Right renal pelvis (tissue), 4 donors: ENCODE measurements at places on chromosomes 3 and 15. TPM values are rescaled to one million over a fixed set of nuclear protein-coding genes. Genes with fewer than 3 reads are reported as not detected.

- no peak for DNase-seq
Measured at GRCh38 chr3:39323494-39323893, 6.0 kb upstream of the CCR8 start.

- DNase-seq = no peak
Measured at GRCh38 chr3:71006810-71007785, 576.4 kb downstream of the FOXP1 start.

The SLC9C1 gene
- polyA plus RNA-seq = 0.58 TPM

The SLC22A13 gene
- polyA plus RNA-seq = 1.9 TPM

- DNase-seq = no peak
Measured at GRCh38 chr3:40864915-40865314, 334.4 kb upstream of the CTNNB1 start.

The ALCAM gene
- 125 TPM for polyA plus RNA-seq

The MCF2L2 gene
- polyA plus RNA-seq = 0.40 TPM

GRCh38 chr15:90040618-90041017 lies 39.5 kb downstream of the ZNF710 start:
- DNase-seq = no peak

The SIDT1 gene
- 3.2 TPM for polyA plus RNA-seq

DNA sequence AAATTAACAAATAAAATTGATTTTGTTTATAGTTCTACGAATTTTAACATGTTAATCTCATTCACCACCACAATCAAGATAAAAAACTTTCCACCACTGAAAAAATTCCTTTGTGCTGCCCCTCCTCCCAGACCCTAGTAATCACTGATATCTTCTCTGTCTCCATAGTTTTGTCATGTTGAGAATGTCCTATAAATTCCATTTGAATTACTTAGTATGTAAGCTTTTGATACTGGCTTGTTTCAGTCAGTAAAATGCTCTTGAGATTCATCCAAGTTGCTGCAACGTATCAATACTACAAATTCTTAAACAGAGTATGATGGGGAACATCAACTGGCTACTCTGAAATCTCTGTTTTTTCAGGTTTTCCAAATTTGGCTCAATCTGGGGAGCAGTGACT lies 129.6 kb downstream of the CTNNB1 start:
- no peak for DNase-seq

The REC114 gene
- not detected for polyA plus RNA-seq

- no peak for DNase-seq
Measured at GRCh38 chr3:36461597-36461996, 81.3 kb downstream of the STAC start.

GRCh38 chr3:6644070-6644929 lies 216.6 kb upstream of the GRM7 start:
- DNase-seq = no peak

GRCh38 chr15:42364529-42364928 lies 5.2 kb downstream of the CAPN3 start:
- DNase-seq = no peak

The CCDC50 gene
- 68.8 TPM for polyA plus RNA-seq

- DNase-seq = no peak
Measured at GRCh38 chr3:138079901-138080300, 35.5 kb downstream of the DZIP1L start.

DNA sequence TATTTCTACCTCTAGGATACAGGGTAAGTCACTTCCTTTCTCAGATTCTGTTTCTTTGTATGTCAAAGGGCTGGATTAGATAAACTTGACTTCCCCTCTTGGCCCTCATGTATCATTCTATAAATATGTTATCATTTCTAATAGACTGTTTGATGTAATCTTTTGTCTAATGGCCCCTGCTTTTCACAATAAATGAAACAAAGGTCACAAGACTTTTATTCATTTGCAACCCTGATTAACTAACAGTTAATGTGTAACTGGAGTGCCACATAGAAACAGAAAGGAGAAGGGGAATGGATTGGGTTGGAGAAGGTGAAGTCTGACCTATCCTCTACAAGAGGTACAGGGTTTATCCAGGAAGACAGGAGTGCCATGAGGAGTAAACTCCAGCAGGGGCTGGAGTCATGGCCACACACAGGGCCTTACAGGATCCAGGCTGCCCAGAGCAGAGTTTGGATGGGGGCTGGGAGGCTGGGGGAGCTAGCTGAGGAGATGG lies 8.0 kb upstream of the B3GNT5 start:
- no peak for DNase-seq

DNA sequence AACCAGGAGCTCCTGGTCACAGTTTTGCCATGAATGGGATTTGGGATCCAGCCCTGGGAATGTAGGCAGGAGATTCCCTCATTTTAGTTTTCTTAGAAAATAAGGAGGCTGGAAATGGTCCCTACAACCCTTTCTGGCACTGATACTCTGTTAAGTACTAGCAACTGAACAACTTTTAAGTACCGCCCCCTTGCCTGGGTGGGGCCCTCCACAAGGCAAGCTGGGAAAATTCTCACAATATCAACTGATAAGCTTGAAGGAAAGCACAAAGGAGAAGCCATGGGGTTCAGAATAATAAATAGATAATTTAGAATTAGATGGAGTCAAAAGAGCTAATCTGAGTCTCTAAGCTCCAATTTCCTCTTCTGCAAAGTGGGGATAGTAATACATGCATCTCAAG lies 4.2 kb upstream of the DGKG start:
- no peak for DNase-seq

GRCh38 chr3:76930712-76931111 lies 109.2 kb upstream of the ROBO2 start:
- no peak for DNase-seq

The GHRL gene
- 4.3 TPM for polyA plus RNA-seq

The SPATA16 gene
- not detected for polyA plus RNA-seq

The PLSCR4 gene
- polyA plus RNA-seq = 18.1 TPM

GRCh38 chr3:78571486-78571885 lies 1196.3 kb downstream of the ROBO1 start:
- no peak for DNase-seq

The ERC2 gene
- polyA plus RNA-seq = 2.7 TPM

DNA sequence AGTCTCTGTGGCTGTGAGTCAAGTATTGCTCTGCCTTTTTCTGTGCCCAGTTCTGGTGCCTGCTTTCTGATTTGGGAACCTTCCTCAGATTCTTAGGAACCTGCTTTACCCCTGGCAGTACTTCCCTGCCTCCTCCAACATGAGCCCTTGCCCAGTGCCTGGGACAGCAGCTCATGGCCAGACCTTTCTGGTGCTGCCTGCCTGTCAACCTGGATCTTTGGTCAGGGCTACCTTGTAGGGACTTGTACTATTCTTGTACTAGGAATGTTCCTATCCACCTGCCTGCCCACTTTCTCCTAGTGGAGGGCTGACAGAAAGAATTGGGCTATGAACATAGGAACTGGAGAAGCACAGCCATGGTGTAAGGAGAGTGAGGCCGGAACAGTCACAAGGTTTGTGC lies 28.8 kb upstream of the EPHB1 start:
- DNase-seq = no peak

- DNase-seq = no peak
Measured at GRCh38 chr15:52255008-52255407, 40.6 kb downstream of the MYO5C start.

- no peak for DNase-seq
Measured at GRCh38 chr3:13277196-13277813, 142.8 kb downstream of the NUP210 start.

DNA sequence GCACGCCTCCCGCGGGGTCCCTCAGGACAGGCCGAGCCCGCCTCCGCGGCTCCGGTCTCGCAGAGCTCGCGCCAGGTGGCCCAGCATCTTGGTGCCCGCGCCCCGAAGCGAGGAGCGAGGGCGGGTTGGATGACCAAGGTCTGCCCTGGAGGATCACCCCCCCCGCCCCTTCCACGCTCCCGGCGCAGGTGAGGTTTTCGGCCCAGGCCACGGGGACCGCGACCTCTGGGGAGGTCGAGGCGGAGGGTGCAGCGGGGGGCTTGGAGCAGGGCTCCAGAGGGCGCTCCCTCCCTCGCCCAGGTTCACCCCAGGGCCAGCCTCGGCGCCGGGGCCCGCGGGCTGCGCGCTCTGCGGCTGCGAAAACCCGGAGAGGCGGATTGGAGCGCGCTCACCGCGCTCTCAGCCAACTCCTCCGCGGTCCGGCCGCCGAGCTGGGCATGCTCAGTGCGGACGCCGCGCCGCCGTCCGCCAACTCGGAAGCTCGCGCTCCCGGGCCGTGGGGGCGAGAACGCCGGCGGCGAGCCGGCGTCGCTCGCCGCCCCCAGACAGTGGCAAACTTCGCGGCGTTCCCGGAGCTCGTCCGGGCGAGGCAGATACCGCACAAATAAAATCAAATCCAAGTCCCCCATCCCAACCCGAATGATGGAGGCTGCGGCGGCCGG lies at the start of gene MED12L:
TSS of gene MED12L (plus strand) at position 438 of the 662 bp plus-strand sequence. CDS start 1,263 bp downstream, outside the sequence.
- peak; percentile 70 for DNase-seq

DNA sequence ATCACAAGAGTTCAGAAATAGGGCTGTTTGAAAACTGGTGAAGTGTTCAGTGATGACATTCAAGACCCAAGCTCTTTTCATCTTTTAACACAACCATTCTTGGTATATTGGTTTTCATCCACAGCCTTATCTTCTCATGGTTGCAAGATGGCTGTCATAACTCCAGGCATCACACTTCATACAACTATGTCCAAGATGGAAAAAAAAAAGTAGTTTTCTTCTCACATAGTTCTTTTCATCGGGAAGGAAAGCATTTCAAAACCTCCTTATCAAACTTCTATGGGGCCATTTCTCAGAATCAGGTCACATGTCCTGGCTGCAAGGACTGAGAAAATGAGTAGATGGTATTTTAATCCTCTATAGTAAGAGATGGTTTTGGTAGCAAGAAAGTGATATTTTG lies 21.1 kb upstream of the MFSD1 start:
- DNase-seq = no peak

The HTR3E gene
- 0.04 TPM for polyA plus RNA-seq

- no peak for DNase-seq
Measured at GRCh38 chr15:54506977-54507524, 528.8 kb downstream of the UNC13C start.

- DNase-seq = no peak
Measured at GRCh38 chr15:48143856-48144255, 23.1 kb downstream of the SLC24A5 start.

GRCh38 chr15:79455361-79455760 lies 23.2 kb downstream of the MINAR1 start:
- no peak for DNase-seq

DNA sequence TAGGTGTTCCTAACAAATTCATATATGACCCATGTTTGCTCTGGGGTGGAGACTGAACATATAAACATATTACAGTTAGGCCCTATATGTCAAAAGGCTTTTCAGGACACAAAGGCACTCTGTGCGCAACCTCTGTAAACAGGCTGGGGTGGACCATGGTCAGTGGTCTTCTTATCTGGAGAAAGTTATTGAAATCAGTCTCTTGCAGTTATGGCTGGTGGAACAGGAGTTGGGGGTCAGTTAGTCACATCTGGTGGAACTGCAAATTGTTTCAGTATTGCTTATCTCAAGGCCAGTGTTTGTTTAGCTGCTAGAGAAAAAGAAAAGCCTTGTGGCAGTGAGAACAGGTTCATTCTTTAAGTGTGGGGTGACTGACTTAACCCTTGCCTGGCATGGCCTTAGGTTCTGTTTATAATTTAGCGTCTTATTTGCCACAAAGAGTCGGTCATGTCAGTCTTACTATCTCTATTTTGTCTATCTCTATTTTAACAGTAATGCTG lies 5.9 kb upstream of the GP9 start:
- no peak for DNase-seq

- DNase-seq = no peak
Measured at GRCh38 chr3:157494581-157495281, 8.5 kb downstream of the VEPH1 start.

The CIB2 gene
- 25.7 TPM for polyA plus RNA-seq

- DNase-seq = peak; percentile 53
Measured at GRCh38 chr15:77455696-77456321, 35.1 kb downstream of the HMG20A start.

- no peak for DNase-seq
Measured at GRCh38 chr15:85334241-85334640, 46.2 kb upstream of the AKAP13 start.

DNA sequence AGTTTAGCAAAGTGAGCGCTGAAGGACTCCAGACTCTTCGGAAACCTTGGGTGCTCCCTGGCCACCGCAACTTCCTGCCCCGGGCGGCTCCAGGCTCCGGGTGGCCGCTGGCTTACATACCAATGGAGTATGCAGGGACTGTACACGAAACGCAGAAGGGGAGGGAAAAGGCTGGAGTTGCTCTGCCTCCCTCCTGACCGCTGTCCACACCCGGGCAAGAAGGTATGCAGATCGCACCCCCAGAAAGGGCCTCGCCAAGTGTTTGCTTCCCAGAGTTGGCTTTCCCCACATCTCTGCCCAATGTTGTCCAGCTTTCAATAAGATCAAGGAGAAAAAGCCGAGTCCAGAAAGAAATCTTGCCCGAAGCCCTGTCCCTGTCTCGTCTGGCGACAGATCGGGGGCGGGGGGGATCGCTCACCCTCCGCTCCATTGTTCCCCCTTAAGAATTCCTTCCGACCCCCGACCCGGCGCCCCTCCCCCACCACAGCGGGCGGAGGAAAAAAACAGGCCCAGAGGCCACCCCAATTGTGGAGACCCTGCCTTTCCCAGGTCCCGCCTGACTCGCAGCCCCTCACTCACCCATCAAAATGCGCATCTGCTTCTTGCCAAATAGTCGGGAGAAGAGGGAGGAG lies 533 bp downstream of the ARF4 start:
- peak; percentile 59 for DNase-seq

The CASR gene
- 29.6 TPM for polyA plus RNA-seq

The PRR20G gene
- polyA plus RNA-seq = not detected

The HESX1 gene
- 3.8 TPM for polyA plus RNA-seq

DNA sequence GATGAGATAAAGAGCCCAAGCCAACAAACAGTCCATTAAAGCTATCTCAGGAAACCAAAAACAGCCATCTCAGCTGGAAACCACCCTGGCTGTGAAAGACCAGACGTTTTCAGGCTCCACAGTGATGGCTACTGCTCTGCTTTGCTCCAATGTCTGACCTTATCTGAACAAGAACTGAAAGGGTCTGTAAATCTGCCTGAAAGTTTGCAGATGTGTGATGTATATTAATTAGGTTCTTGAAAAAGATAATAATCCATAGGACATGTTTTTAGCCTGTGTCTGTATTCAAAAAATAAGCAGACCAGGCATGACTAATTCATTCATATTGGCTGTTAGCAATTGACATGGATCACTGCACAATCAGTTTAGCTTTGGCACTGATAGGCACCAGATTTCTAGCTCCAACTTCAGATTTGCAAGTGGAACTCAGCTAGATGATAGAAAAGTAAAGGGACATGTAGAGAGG lies 611.4 kb upstream of the NAALADL2 start:
- no peak for DNase-seq

The DISP2 gene
- polyA plus RNA-seq = 1.3 TPM

DNA sequence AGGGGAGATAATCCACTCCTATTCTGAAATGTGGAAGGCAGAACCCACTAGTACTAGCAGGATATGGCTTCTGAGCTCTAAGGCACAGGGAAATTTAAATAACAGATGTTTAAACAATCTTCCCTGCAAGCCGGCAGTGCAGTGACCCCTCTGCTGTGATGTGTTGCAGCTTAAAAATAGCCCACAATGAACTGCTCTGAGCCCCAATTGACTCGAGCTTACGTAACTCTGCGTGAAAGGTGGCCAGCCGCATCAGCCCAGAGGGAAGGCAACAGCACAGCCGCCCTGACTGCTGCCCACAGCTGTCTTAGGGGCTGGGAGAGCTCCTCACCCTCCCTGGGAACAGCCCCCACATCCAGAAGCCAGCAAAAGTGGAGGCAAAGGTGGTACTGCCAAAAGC lies 12.5 kb upstream of the CAMKV start:
- no peak for DNase-seq

GRCh38 chr3:160707187-160707794 lies 30.3 kb downstream of the ARL14 start:
- DNase-seq = peak; percentile 26

The PLA2G4D gene
- polyA plus RNA-seq = 0.07 TPM

The NUP210 gene
- 24.5 TPM for polyA plus RNA-seq

- no peak for DNase-seq
Measured at GRCh38 chr15:45117308-45118130, 3.4 kb downstream of the DUOXA2 start.
